Kidney glomerular epithelial cell (primary cell): ENCODE measurements at places on chromosomes 2 and 18.

DNA sequence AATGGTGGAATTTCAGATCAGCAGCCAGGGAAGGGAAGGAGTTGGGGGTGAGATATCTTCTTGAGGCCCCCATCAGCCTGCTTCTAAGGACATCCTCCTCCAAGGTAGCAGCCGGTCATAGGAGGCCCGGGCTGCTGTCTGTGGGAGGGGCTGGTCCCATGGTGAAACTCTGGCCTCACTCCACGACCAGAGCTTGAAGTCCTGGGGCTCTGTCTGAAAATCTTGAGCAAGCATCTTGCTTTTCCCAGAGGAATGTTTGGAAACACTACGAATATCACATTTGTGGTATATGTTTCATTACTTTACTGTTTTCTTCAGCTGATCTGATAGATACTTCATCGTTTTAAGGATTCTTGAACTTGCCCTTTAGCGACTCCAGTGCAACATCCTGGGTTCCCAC, 103.7 kb downstream of the CTAGE1 start:
- DNase-seq, result no peak

GRCh38 chr2:50401772-50402653, 629.9 kb downstream of the NRXN1 start:
- DNase-seq, result peak; percentile 41

DNA sequence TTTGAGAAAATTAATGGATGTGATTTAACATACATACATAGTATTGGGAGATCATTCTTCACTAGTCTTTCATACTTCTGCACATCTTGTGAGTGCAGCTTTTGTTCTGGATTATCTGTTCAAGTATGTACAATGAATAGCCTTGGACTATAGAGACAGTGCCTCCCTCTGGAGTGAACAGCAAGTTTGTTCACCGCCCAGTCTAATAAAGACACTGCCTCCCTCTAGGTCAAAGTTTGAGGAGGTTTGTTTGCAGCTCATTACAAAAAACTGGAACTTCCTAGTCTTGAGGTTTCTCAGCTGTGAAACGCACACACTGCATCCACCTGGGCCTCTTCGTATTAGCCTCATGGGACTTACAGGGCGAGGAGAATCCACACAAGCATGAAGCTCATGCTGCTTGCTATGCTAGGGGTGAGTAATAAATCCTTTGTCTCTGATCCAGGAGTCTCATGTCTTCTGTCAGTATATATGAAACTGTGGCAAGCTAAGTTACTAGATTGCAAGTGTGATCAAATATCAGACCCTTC, 26.0 kb upstream of the LAPTM4A start:
- no peak for DNase-seq

DNA sequence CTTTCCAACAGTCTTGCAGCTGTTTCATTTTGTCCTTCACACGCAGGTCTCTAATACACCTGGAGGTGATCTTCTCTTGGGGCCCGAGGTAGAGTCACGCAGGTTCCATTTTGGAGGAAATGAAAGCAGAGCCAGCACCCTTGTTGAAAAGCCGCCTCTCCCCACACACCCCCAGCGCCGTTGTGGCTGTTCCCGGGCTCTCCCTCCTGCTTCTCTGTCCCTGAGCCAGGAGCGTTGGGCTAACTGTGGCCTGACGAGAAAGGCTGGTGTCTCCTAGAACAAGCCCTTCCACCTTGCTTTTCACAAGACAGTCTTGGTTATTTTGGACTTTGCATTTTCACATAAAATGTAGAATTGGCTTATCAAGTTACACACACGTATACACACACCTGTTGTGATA, 16.3 kb downstream of the SNED1 start:
- no peak for DNase-seq

DNA sequence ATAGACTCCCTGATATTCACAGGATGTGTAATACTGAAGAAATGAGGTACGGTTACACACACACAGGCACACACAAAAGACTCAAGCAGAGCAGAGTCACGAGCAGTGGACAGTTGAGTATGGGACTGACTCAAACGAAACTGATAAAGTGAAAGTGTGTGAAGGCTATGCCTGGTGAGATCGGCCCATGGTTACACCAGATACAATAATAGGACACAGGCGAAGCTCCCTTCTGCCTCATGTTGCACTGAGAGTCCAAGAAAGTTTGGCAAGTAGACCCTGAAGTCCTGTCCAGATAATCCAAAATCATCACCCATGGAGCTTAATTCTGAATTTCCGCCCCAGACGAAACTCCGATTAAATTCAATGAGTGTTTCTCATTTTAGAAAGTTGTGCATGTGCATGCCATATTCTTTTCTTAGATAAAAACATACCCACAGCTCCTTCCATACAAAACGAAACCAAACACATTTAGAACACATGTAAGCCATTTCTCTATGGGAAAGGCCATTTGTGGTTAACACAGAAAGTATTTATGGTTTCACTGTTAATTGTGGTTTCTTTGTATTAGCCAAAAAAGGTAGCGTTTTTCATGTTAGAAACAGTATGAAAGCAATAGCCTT, 567.6 kb downstream of the PLCL1 start:
- no peak for DNase-seq

DNA sequence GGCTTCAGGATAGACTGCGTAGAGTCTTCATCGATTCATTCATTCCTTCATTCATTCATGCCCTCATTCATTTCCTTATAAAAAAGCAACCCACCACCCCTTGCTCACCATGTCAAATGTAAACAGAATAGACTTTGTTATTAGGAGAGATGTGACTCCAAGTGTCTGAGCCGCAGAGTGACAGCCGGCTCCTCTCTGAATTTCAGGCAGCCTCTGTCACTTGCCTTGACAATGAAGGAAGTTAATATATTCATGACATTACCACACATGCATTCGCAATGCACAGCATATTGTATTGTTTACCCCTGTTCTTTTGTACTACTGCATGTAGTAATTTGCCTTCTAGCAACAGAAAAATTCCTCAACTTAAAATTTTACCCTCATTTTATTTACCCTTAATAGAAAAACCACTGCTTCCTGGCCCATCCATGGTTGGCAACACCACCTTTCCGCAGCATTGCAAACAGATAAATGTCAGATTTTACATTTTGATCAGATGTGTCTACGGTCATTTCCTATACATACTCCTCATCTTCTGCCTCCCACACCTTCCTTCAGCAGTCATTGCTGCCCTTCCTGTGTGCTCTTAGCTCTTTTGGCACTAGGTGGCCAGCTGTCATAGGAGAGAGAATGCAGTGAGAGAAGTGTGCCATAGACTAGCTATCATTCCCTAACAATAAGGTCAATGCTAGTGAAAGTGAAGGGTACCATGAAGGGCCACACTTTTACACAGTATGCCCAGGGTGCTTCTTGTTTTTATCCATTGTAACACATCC, 1090.8 kb downstream of the BCL11A start:
- no peak for DNase-seq

DNA sequence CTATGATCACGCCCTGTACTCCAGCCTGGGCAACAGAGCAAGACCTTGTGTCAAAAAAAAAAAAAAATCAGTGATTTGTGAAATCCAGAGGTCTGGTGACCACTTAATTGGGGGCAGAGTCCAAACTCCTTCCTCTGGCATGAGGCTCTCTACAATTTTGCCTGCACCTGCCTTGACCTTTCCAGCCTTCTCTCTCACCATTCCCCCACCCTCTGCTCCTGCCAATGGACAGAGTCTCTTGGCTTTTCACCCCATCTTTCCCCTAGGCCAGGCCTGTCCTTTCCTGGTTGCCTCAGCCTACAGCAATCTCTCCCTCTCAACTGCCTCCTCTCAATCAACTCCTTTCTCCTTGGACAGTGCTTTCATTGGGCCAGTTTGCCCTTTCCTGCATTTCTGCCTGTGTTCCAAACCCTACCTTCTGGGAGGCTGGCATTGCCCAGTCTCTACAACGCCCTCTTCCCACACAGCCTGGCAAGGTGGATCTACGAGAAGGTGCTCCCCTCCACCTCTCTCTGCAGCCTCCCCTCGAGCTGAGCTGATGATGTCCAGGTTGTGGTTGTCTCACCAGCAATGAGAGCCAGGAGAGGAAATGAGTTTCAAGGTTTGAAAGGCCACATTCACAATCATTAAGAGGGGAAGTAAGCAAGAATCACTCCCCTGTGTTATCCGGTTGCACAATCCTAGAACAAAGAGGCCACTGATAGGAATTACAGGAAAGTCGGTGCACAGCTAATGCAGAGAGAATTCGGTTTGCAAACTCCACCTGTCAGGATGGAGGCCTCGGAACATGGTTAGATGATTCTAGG, 39.5 kb upstream of the NPAS2 start:
- DNase-seq, result peak; percentile 84

GRCh38 chr18:36467614-36468013, 170.1 kb downstream of the FHOD3 start:
- DNase-seq, result no peak

- DNase-seq, result no peak
These were observed 20.9 kb downstream of the BCL2 start for GRCh38 chr18:63298400-63299365.
